ENCODE measurements at places on chromosomes 7 and 10. TPM values are rescaled to one million over a fixed set of nuclear protein-coding genes. Genes with fewer than 3 reads are reported as not detected.

GRCh38 chr7:128164061-128164954 is 76.8 kb upstream of the LEP start:
- peak; percentile 63 for DNase-seq

HOXA1 gene
- total RNA-seq: 0.27 TPM

DNA sequence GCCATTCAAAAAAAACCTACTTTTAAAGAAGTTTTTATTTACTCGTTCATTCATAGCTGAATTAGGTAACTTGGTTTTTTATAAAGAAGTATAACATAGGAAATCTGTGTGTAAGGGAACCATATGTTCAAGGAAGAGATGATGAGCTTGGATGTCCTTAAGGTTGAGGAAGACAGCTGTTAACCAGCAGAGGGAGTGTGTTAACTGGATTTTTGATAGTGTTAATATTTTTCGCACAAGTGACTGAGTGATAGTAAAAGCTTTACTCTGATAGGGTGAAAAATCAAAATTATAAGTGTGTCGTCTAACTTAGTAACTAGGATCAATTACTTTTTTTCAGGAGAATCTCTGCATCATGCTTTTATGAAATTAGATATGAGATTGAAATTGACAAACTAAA is 134.7 kb downstream of the ARL5B start:
- DNase-seq: no peak

GRID1 gene
- total RNA-seq: 0.15 TPM

GRCh38 chr7:83072576-83073517 is 89.8 kb downstream of the PCLO start:
- DNase-seq: no peak

DNA sequence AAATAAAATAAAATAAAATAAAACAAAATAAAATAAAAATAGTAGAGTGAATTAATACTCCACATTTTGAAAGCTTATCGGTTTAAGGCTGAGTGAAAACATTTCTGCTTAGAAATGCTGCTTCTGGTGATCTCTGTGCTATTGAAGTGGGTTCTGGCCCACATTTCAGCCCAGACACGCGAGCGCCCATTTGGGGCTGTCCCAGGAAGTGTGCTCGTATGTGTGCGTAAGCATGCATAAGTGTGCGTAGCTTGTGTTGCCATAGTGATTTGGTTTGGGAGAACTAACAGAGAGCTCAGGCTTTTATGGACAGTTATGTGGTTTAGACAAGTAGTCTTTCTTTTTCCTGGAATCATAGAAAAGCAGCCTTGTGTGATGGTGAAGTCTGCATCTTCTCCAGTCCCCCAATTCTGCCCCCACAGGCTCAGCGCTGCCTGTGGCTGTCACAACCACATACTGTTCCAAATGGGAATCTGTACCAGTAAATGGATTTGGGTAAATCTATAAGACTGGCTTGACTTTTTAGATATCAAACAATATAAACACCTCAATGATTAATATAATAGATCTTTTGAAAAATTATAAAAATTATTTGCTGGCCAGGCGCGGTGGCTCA is 29.8 kb upstream of the PURB start:
- DNase-seq: no peak

GRCh38 chr7:93315896-93316295 is 83.7 kb downstream of the VPS50 start:
- DNase-seq: no peak

CDC14C gene
- total RNA-seq: not detected

DNA sequence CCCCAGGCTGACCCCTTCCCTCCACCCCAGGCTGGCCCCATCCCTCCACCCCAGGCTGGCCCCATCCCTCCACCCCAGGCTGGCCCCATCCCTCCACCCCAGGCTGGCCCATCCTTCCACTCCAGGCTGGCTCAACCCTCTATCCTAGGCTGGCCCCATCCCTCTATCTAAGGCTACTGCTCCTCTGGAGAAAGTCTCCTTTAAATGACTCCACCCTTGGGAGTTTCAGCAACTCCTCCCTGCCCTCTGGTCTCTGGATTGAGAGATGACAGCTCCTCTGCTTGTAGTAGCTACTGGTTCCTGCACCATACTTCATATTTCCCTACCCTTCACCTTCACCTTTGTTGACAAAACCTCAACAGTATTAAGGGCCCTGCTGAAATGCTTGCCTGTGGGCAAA is 8.5 kb downstream of the PRLHR start:
- no peak for DNase-seq

DNA sequence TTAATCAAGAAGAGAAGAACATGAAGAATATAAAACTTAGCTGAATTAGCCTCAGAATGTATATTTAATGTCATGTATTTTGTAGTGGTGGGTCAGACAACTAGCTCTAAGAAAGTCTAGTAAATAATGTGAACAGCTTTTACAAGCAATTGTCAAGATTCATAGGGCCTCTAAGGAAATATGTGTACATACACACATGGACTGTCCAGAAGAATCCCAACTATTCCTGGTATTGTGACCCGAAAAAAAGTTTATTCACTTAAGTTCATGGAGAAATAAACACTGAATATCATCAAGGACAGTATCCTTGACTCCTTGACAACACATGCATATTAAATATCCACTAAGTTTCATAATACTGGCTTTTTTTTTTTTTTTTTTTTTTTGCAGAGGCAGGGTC is 11.4 kb upstream of the TWIST1 start:
- DNase-seq: no peak

CPA5 gene
- 0.13 TPM for total RNA-seq

ZNF853 gene
- total RNA-seq: 23.6 TPM

OR2A7 gene
- 0.79 TPM for total RNA-seq

DNA sequence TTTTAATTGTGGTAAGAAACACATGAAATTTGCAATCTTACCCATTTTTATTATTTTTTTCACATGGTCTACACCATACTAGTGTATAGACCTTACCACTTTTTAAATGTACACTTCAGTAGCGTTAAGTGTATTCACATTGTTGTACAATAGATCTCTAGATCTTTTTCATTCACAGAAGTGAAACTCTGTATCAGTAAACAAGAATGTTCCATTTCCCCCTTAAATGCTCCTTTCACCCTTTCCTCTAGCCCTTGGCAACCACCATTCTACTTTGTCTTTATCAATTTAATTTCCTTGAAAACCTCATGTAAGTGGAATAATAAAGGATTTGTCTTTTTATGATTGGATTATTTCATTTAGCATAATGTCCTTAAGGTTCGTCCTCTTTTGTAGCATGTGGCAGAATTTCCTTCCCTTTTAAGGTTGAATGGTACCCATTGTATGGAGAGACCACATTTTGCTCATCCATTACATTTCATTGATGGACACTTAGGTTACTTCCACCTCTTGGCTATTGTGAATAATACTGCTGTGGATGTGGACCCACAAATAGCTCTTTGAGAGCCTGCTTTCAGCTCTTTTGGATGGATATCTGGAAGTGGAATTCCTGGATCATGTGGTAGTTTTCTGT is 45.7 kb downstream of the SNX10 start:
- DNase-seq: no peak

DNA sequence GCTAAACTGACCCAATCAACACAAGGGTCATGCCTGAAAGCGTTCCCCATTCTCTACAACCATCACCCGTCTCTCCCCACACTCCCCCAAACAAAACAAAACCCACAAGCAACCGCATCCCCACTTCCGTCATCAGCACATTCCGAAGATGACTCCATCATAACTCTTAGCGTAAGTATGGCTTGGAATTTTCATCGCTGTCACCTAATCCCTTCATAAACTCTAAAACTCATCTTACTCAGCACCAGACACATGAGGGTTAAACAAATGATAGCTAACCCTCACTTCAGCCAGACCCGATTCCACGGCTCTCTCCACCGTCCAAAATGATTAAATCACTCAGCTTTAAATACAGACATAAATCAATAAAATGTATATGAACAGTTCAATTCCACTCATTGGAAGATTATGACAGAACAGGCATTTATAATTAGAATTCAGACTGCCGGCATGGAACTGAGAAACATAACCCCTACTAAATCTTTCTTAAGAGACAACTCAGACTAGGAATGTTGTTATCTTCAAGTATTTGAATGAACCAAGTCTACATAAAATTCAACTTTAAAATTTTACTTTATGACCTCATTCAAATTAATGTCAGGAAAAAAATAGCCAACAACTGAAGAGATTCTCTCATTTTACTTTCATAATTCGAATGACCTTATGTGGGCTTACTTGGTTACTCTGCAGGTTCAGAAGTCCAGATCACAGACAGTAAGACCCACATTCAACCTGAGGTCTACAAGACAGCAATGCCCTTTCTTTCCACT is 215.9 kb downstream of the PARD3 start:
- DNase-seq: no peak

DNA sequence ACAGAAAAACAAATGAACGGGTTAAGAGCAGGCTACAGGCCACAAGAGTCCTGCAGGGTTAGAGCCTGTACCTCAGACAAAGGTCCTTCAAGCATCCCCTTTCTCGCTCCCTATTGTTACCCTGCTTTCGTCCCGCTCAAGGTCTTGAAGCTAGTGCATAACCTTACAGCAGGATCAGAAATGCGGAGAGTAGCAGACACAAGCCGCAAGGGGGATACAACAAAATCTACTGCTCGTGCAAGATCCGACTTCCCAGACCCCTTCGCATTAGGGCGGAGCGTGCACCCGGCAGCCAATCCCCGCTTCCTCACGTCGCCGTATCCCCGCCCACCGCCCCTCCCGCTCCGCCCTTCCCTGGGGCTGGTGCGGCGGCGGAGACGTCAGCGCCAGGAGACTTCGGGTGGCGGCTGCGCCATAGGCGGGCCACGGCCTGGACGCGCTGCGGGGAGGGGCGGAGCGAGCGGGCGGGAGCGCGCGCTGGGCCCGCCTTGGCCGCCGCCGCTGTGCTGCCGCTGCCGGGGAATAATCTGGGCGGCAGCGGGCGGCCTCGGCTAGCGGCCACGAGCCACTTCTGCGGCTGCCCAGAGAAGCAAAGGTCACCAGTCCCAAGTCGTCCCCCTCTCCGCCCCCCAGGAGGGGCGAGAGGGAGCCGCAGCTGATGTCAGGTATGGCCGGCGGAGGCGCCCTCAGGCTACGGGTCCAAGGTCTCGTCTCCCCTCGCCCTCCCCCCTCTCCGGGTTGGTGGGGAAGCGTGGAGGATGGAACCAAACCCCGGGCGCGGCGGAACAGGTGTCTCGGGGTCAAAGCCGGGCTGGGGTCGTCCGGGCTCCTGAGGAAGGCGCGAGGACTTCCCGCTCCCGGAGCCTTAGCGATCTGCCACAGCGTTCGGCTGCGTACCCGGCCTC is at the start of gene C1GALT1:
TSS of gene C1GALT1 (plus strand) at position 389 of the 905 bp plus-strand sequence. CDS start 51,776 bp downstream, outside the sequence.
- DNase-seq: peak; percentile 97

GRCh38 chr10:78207216-78207615 is 173.6 kb downstream of the RPS24 start:
- DNase-seq: no peak

GRCh38 chr7:40470817-40471216 is 336.0 kb downstream of the SUGCT start:
- no peak for DNase-seq

YKT6 gene
- total RNA-seq: 140 TPM

FRMPD2 gene
- not detected for total RNA-seq

HOXA5 gene
- 1.7 TPM for total RNA-seq

GRCh38 chr10:69647126-69647525 is 17.1 kb downstream of the FAM241B start:
- no peak for DNase-seq

GRCh38 chr10:77832238-77832637 is 94.3 kb downstream of the DLG5 start:
- DNase-seq: no peak

- no peak for DNase-seq
These were observed 3.1 kb downstream of the ASB15 start for GRCh38 chr7:123604739-123605138.

FAM25A gene
- total RNA-seq: 12.0 TPM

DTX2 gene
- total RNA-seq: 8.0 TPM

GRCh38 chr10:131944412-131944811 is 37.3 kb downstream of the BNIP3 start:
- no peak for DNase-seq

GRCh38 chr10:94859086-94859485 is 79.4 kb upstream of the CYP2C9 start:
- no peak for DNase-seq

DNA sequence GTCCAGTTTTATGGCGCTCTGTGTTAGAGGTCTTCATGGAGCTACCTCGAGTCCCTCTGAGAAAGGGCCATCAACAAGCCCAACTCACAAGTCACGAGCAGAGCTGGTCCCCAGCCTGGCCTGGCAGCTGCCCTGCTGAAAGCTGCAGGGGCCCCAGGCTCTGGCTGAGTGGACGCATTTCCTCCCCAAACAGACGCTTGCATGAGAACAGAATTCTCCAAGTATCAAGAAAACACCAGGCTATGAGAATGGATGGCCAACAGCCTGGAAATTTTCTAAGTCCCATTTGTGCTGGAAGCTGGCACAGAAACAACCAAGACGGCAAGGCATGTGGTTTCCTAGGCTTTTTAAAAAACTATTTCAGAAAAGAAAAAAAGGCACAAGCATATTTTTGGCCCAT is 114.8 kb downstream of the FAM53B start:
- no peak for DNase-seq

MGMT gene
- total RNA-seq: 21.1 TPM

DNA sequence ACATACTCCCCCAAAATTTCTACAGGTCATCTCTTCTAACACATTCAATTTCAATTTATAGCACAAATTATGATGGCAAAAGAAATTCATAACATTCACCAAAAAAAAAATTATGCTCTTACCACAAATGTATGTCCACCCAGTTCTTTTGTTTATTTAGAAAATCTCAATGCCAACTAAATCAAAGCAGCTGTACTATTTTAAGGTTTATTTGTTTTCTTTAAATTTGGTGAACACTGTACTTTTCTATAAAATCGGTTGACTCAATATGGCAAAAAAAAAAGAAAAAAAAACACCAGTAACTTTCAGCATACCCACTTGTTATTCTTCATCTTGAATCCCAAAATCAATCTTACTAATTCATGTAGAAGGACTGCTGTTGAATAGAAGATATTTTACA is 225.7 kb downstream of the AGMO start:
- DNase-seq: no peak

DNA sequence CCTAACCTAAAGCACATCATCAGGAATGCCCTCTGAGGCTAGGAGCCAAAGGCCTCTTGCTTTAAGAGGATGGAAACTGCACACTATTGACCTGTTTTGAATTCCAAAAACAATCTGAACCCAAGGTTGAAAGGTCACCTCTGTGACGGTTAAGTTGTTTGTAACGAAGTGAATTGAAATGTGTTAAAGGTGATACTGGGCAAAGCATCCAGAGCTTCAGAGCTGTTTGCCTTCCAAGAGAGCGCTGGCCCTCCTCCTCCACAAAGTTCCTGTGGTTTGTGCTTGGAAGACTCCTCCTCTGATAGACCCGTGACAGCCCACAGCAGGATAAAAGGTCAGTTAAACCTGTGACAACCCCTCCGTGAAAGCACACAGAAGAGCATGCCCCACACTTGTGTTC is 133.7 kb upstream of the CTTNBP2 start:
- no peak for DNase-seq

DNA sequence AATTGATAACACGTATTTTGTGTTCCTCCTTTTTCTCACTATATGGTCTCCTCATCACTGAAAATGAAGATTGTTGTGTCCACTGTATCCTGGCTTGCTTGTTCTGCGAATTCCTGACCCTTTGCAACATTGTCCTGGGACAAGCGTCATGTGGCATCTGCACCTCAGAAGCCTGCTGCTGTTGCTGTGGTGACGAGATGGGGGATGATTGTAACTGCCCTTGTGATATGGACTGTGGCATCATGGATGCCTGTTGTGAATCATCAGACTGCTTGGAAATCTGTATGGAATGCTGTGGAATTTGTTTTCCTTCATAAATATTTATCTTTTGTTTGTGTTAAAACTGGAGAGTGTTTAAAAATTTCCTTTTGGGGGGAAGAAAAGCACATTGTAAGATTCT is 93.7 kb downstream of the MDFIC start:
- DNase-seq: no peak

GRCh38 chr10:72756674-72757385 is 64.9 kb downstream of the MCU start:
- DNase-seq: no peak

TMUB1 gene
- 32.9 TPM for total RNA-seq

Measured in MG63 (cell line).